ENCODE measurements at places on chromosomes 7 and 10.

DNA sequence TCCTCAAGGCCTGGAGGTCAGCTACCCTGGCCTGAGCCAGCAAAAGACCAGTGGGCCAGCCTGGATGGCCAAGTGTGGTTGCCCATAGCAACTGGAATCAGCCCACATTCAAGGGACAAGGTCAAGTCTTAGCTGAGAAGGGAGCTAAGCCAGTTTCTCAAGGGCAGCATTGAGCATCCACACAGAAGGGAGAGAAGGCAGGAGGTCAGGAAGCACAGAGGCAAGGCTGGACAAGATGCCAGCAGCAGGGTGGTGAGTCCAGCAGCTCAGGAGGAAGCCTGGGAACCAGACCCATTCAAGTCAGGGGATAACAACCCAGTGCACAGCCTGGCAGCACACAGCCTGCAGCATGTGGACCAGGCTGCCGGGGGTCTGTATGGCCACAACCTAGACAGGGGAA, 54.0 kb upstream of the ZMIZ1 start:
- no peak for DNase-seq

GRCh38 chr10:3111621-3112163, 44.3 kb downstream of the PFKP start:
- DNase-seq = no peak

- DNase-seq = no peak
Observed at GRCh38 chr7:151334628-151335027, 7.0 kb upstream of the NUB1 start.

GRCh38 chr7:90244565-90244908, 437 bp upstream of the CFAP69 start:
- no peak for DNase-seq

DNA sequence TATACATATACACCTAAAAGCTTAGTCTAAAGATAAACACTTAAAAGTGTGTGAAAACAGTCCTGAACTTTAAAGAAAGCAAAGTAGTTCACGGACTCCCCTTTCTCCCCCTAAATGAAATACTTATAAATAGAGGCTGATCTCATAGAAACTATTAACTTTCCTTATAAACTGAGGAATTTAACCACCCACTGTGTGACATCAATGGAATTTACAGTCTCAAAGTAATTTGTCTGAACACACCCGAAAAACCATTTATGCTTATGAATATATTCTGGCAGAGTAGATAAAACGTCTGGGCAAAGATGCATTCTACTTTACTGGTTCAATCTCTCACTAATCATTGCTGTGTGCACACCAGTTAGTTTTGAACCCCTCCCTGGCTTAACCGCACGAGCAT, 181.8 kb upstream of the DGKB start:
- DNase-seq = no peak

DNA sequence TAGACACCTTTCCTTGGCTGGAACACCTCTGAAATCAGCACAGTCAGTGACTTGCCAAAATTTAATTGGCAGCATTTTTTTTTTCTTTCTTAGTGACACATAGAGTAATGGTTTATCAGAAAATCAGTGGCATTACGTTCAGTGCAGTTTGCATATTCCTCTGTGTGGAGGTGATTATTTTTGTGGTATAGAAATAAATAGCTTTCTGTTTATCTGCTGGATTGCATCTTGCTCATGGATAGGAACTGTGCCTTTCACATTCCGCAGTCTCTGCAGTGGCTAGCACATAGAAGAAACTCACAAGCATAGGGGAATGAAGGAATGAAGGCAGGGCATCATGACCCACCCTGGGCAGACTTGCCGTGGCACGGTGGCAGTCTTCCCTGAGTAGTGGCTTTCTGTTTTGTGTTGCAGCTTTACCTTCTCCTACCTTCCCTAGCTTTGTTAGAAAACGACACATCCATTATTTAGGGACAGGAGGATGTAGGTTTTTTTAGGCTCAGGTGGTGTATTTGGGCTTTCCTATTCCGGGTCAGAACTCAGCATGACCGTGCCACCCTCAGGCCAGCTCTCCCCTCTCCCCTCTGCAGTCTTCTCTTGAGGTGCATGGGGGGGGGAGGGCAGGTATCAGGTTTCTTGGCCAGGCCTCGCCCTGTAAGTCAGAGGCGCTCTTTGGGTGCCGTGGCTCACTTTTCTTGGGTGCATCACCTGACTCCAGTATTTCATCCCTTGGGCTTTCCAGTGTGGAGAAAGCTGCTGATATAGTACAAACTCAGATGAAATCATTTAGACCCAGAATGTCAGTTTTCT, 112.5 kb upstream of the GJD4 start:
- DNase-seq = no peak

DNA sequence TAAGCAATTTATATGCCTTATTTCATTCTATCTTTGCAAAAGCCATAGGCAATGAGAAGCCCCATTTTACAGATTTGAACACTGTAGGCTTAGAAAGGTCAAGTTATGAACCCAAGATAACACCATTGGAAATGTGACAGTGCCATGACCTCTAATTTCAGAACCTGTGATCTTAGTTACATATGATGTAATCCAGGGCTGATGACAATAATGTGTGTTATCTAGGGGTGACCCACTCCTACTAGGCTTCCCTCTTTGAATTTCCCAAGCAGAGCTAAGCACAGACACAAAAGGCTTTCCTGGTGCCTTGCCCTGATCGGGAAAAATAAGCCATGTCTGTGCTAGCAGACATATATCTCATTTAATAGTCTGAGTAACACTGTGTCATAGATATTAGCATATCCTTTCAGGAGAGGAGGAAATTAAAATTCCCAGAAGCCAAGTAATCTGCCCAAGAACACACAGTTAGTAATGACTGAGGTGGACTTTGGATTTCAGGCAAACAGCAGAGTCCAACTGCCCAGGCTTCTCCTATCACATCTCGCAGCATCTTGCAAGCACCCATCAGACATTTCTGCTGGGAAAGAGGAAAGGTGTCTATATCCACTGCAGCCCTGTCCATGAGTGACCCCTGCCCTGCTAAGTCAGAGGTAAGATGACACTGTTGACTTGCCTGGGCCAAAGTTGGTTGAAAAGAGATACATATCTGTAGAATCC, 2.8 kb upstream of the TECTB start:
- DNase-seq = no peak

GRCh38 chr7:105429746-105430612, 41.3 kb upstream of the SRPK2 start:
- DNase-seq = peak; percentile 47

DNA sequence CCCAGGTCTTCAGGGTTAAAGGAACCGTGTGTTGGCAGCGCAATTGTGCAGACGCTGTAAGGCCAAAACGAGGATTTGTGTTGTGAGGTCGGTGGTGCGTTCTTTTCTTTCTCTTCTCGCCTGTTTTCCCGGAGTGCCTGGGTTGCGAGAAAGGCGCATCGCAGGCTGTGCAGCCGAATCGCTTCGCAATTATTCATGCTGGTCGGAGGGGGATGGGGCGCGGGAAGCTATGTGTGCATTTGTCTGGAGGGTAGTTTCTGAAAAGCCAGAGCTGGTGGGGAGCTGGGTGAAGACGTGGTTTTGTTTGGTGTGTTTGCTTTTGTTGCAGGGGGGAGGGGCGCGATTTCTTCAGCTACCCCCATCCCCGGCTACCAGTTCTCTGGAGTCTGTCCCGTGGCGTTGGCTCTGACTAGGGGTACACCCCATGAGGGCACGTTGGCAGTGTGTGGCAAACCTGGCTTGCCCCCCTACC, 2.1 kb downstream of the MXI1 start:
- DNase-seq = peak; percentile 75

- DNase-seq = no peak
Observed at GRCh38 chr10:16259726-16260125, 177.1 kb upstream of the PTER start.

DNA sequence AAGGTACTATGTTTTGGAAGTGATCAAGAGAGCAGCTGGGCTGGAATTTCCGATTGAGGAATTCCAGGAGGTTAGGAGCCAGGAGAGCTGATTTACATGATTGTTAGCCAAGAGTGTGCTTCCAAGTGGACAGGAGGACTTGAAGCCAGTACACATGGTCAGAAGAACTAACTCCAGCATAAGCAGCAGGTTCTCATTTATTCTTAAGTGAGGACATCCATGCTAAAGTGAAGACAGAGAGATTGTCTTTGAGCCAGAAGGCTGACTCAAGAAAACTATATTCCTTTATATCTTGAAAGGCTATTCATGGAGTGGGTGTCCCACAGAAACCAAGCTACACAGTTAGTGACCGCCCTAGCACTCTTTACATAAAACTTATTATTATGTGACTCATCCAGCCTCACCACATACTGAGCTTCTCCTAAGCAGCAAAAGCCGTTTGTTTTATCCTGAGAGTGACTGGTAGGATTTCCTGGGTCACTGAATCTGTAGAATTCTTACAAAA, 56.7 kb upstream of the SEMA3A start:
- peak; percentile 41 for DNase-seq

DNA sequence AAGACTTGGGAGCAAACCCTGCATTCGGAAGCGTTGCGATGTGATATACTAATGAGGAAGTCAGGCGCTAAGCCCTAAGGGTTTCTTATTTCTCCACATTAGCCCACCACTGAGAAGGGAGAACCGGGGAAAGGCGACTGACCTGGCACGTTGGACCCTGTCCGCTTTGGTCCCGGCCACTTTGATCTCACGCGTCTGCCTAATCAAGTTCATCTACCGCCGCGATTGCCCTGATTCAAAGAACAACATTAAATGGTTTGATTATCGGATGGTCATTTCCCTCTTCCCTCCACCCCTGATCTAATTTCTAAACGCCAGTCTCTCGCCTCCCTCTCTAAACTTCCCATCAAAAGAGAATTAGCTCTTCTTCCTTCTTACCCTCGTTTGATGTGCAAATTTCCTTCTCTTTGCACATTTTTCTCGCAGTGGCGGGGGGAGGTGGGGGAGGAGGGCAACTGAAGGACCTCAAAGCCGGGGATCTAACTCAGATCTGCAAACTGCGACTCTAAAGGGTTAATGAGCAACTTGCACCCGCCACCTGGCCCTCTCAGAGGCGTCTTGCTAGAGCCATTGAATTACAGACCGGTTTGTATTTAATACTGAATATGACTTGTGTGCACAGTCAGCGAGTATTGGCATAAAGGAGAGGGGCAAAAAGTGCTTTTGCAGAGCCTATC, 687 bp upstream of the DKK1 start:
- no peak for DNase-seq

DNA sequence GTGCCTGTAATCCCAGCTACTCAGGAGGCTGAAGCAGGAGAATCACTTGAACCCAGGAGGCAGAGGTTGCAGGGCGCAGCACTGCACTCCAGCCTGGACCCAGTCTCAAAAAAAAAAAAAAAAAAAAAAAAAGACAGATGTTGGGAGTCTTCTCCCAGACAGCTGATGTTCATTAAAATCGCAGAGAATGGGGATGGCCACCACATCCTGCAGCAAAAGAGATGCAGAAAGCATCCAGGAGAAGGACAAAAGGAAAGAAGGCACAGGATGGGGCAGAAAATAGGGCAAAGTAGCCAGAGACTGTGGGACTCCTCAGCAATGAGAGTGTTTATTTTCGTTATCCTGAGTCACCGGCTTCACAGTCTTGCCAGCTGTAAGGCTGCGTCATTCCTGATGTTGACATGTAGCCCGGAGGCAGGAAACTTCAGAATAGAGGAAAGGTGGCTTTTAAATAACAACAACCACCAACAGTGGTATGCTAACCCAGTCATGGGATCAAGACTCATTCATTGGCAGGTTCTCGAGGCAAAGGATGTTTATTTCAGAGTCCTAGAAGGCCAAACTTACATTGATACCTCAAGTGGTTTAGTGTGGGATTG, 149.5 kb upstream of the SVIL start:
- DNase-seq = no peak

- DNase-seq = no peak
Observed at GRCh38 chr10:21327289-21327993, 198.0 kb downstream of the SKIDA1 start.

GRCh38 chr10:101054351-101054750, 7.4 kb upstream of the KAZALD1 start:
- peak; percentile 55 for DNase-seq

DNA sequence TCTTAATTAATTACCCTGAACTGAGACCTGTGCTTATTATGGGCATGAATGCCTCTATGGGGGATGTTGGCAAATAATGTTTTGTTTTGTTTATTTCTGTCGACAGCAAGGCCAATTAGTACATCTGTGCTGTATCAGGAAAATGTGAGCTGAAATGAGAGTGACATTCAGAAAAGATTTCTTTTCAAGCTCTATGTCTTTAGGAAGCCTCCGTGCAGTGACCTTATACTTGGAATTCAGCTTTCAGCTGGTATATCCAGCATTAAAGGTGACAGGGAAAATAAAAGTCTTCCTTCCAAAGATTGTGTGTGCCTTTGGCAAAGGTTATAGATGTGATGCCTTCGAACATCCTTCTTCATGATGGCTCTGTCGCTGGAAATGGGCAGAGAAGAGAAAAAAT, 1061.1 kb downstream of the SORCS3 start:
- no peak for DNase-seq

DNA sequence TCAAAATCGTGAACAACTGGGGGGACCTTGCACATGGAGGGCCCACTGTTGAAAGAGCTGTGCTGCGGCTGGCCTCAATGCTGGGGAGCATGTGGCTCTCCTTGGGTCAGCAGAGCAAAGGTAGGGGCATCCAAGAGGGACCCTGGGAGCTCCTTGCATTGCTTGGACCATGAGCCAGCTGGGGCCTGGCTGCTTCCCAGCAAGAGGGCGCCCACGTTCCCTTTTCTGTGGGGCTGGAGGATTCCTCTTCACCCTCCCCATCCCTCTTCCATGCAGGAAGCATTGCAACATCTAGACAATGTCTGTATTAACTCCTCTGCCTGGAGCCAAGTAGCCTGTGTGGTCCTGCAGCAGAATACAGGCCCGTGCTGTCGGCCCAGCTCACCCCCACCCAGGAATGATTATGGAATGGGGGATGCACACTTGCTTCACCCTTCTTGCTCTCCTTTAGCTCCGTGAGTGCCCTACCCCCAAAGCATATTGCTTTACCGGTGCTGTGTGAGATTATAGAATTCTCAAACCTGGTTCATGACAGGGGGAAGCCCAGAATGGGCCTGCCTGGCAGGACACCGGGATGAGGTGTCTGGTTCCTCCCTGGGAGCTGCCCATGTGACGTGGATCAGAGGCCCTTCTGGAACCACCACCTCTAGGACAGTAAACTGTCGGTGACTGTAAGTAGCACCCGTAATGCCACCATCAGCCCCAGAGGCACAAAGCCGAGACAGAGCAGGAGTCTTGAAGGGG, 61.9 kb downstream of the SYPL1 start:
- peak; percentile 40 for DNase-seq

- DNase-seq = no peak
Observed at GRCh38 chr10:67629461-67629971, 66.5 kb downstream of the CTNNA3 start.

DNA sequence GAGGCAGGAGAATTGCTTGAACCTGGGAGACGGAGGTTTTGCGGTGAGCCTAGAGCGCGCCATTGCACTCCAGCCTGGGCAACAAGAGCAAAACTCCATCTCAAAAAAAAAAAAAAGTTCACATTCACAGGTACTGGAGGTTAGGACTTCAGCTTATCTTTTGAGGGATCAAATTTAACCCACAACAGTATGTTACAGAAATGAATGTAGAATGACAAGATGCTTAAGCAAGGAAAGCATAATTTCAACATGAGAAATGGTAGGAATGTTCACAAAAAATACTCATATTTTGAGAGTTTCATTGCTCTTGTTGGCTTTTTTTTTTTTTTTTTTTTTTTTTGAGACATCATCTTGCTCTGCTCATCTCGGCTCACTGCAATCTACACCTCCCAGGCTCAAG, 1.9 kb upstream of the HERC4 start:
- no peak for DNase-seq

Measured in Kasumi-1 (cell line).